Activated naive CD4-positive, alpha-beta T cell treated with anti-CD3 and anti-CD28 coated beads, Interleukin-2, amount 10 ng/mL, durations not matched to agents 7 days and 5 days (primary cell): ENCODE measurements at places on chromosomes 16 and 17.
A peak's percentile ranks its signal among the peaks of the same experiment; 100 is the strongest.

- no peak for DNase-seq
These were observed 5.3 kb upstream of the HSD11B2 start for GRCh38 chr16:67425580-67425979.

- no peak for DNase-seq
These were observed 30.5 kb downstream of the CDH1 start for GRCh38 chr16:68767581-68767980.

DNA sequence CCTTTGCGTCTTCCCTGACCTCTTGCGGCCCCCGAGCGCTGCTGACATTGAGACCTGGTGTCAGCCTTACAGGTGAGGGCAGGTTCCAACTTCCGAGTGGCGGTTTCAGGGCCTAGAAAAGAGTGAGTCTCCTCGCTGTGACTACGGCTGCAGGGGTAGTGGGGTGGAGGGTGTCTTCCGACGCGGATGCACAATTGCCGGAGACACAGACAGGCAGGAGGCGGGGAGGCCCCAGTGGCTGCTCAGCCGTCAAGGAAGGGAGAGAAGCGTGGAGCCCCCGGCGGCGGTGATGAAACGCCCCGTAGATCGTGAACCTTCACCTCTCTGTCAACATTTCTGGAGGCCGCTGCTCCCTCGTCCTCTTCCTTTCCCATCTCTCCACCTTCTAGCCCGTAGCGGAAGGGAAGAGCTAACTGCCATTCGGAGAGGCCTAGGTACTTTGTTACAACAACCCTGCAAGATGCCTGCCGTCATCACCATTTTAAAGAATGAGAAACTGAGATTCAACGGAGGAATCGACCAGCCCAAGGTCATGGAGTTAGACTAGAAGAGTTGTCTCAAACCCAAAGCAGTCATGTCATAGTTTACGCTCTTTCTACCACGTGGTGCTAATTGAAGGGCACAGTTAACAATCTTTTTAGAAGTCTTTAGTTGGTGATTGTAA lies 485 bp downstream of the DNAJA3 start:
- DNase-seq = no peak

GRCh38 chr16:27322858-27323780 lies 9.3 kb downstream of the IL4R start:
- DNase-seq = no peak

GRCh38 chr17:38797158-38797490 lies 2.2 kb downstream of the PIP4K2B start:
- DNase-seq = no peak

- DNase-seq = peak; percentile 88
These were observed 15.8 kb downstream of the SNX20 start for GRCh38 chr16:50665128-50665878.

- no peak for DNase-seq
These were observed 19.7 kb downstream of the GINS3 start for GRCh38 chr16:58411736-58412614.

DNA sequence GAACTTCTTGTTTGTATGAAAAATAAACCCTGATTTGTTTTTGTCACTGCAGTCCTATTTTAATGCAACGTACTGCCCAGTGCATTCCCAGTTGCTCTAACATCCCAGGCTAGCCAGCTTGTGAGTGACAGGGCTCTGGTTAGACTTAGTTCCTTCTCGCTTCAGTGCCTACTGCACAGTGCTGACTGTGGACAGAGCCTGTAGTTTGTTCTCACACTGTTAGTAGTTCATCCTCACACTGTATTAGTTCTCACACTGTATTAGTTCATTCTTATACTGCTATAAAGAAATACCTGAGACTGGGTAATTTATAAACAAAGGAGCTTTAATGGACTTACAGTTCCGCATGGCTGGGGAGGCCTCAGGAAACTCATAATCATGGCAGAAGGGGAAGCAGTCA lies 116.6 kb upstream of the SALL1 start:
- DNase-seq = no peak

DNA sequence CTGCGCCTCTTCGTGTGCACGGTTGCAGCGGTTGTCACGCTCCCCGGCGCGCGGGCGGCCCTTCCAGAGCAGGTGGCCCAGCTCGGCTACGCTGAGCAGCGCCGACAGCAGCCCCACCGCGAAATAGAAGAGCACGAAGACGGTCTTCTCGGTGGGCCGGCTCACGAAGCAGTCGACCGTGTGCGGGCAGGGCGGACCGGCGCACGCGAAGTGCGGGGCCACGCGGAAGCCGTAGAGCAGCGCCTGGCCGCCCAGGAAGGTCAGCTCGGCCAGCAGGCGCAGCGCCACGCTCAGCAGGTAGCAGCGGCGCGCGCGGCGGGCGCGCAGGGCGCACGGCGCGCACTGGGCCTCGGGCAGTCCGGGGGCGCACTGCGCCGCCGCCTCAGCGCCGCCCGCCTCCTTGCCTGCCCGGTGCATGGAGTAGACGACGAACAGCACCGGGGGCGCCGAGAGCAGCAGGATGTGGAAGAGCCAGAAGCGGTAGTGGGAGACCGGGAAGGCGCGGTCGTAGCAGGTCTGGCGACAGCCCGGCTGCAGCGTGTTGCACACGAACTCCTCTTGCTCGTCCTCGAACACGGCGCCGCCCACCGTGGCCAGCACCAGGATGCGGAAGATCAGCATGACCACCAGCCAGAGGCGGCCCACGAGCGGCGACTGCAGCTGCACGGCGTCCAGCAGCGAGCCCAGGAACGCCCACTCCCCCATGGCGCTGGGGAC lies 1.3 kb downstream of the GJD3 start:
- peak; percentile 55 for DNase-seq

DNA sequence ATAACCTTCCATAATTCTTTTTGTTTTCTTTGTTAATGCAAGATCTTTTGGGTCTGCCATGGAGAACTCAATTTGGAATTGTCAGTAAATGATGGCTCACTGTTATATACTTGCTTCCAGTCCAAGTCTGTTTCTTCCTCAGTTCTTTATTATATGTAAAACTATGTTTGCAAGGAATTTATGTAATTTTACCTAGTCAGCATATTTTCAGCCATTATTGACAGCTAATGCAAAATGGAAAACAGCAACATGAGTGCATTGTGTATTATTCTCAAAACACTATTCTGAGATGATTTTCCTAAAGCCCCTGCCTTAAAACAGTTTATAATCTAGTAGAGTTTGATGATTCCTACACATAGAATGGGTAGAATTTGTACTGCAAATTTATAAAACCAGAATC lies 167.5 kb downstream of the TANC2 start:
- no peak for DNase-seq
